ENCODE measurements at places on chromosomes 2 and 18.

DNA sequence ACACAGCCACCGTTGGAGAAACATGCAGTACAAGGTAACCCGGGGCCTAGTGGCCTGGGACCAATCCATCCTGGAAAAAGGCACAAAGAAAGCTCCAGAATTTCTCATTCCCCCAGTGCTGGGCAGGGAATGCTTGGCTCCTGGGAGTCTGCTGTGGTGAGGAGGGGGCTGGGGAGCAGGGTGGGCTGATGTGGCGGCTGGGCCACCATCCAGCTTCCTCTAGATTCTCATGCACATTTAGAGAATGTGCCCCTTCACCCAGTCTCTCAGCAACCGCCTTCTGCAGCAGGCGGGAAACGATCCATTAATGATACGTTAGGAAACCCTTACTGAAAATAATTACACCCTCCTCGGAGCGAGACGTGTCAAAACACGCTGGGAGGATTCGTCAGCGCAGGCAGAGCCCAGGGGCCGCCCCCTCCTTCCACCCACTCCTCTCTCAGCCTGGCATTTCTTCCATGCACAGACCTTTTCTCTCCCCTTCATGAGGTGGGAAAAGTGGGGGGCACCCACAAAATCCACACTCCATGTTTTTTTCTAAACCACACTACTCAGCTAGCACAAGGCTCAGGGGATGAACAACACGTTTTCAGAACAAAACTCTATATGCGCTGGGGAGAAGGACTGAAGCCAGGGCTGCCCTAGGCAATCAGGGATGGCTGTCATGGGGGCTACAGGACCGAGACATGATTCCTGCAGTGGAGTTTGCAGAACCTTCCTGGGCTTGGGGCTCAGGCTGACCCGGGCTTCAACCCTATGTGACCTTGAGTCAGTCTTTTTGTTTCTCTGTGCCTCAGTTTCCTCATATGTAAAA lies 56.1 kb upstream of the SMAD7 start:
- DNase-seq: no peak

DNA sequence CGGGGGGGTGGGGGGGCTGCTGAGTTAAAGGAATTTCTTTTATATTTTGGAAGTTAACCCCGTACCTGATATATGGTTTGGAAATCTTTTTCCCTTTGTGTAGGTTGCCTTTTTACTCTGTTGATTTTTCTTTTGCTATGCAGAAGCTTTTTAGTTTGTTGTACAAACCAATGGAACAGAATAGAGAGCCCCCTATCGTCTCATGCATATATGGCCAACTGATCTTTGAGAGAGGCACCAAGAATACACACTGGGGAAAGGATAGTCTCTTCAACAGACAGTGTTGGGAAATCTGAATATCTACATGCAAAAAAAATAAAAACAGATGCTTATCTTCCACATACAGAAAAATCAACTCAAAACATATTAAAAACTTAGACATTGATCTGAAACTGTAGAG lies 647.8 kb upstream of the KLHL29 start:
- DNase-seq: no peak

DNA sequence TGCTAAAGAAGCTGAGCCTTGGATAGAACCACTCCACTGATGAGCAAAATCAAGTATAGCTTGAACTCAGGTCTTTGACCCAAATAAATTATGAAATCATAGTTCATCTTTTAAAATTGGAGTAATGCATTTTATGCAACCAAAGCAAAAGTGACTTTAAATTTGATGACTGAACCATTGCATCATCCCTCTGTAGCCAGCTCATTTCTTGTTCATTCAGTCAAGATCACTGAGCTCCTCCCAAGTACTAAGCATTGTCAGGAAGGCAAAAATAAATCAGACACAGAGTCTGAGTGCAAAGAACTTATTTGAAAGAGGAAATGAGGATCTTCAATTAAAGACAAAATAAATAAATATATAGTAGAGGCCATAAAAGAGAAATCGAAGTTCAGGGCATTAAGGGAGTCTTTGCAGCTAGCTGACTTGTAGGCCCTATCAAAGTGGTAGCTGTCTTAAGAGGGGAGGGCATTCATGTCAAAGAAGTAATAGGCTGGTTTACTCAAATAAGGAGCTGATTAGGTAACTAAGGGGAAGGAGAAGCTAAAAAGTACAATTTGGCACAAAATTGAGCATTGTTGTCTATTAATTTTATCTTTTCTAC lies 411.8 kb downstream of the MTX2 start:
- DNase-seq: no peak

GRCh38 chr2:66346231-66346664 lies 88.7 kb upstream of the MEIS1 start:
- DNase-seq: no peak

DNA sequence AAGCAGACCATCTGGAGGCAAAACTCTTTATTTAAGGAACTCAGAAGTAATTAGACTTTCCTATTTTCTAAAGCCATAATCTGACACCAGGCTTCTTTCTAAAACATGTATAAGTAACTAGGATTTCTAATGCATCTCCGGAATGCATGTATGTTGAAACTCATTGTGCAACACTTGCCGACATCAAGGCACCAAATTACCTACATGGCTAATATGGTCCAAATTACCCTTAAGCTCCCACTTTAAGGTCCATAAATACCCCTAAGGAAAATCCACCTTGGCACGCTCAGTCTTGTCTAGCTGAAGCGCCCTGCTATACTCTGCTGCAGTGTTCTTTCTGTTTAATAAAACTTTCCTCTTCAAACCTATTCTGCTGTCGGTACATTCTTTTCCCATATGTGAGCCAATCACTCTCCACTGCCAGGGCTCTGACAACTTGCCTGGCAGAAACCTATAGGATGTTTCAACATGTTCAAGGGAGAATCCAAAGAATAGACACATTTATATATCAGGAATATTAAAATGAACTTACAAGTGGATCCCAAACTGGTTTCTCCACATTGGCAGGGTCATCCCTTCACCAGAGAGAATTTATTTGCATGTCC lies 171.9 kb downstream of the GALNT1 start:
- no peak for DNase-seq

GRCh38 chr2:287471-287885 lies 413 bp downstream of the ALKAL2 start:
- DNase-seq: no peak

DNA sequence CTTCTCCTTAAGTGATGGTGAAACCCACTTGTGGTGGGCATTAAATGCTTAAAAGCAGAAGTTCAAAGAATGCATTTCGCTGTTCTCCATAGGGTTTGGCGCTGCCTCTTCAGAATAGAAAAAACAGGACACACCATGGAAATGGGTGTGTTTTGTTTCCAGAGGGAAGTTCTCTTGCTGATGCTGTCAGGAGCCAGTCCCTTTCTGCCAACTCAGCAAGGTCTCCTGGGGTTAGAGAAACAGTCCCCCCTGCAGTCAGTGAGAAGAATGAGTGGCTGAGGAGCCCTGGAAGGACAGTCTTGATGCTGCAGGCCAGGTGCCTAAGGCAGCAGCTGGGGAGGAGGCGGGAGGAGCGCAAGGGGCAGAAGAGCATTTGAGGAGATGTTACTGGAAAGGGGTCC lies 37.8 kb upstream of the ASAP2 start:
- DNase-seq: no peak

GRCh38 chr2:240946654-240947053 lies 40.5 kb downstream of the CROCC2 start:
- no peak for DNase-seq

- no peak for DNase-seq
These were observed 47.1 kb upstream of the ZFP36L2 start for GRCh38 chr2:43273529-43273928.

GRCh38 chr2:85771486-85771885 lies 17.7 kb downstream of the ATOH8 start:
- DNase-seq: no peak

GRCh38 chr2:172806493-172806892 lies 70.8 kb downstream of the RAPGEF4 start:
- no peak for DNase-seq

DNA sequence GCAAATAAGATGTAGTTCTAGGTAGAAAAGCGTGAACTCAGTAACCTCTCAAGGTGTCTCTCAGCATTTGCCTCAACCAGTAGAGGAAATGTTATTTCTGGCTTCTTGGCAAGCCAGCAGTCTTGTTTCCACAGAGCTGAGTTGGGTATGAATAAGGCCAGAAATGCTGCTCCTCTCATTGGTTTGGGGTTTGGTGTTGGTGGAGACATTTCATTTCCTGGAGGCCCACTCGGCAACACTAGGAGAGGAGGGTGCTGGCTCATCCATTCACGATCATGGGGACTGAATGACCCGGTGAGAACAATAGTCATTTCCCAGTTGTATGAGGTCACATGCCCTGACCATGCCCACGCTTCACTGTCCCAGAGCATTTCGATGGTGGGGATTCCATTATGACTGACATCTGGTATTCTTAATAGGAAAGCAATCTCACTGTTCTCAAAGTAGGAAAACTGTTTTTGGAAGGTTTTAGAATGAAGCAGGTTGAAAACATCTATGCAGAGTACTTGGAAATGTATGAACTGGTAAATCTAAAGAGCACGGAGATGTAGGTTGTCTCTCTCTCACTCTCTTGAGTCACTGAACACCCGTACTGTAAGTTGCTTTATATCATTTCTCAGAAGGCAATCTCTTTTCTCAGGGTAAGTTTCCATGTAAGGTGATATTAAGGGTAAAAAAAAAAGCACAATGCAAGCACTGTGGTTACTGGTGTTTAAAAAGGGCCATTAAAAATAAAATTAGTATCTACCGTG lies 37.1 kb upstream of the CTLA4 start:
- no peak for DNase-seq

DNA sequence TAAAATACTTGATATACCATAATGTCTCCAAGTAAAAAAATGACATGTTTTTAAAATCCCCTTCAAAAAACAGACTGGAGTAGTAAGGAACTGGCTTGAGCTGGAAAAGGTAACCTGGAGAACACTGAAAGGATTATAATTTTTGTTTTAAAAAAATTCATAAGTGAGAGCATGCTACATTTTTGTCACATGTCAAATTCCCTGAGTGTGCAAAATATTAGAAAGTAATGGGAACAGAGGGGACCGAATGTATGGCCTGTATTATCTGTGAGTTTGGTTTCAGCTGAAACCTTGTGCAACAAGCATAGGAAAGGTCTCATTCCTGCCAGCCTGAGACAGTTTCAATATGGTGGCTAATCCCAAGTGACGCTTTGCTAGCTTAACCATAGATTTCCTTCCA lies 202.5 kb downstream of the SLC39A10 start:
- no peak for DNase-seq

DNA sequence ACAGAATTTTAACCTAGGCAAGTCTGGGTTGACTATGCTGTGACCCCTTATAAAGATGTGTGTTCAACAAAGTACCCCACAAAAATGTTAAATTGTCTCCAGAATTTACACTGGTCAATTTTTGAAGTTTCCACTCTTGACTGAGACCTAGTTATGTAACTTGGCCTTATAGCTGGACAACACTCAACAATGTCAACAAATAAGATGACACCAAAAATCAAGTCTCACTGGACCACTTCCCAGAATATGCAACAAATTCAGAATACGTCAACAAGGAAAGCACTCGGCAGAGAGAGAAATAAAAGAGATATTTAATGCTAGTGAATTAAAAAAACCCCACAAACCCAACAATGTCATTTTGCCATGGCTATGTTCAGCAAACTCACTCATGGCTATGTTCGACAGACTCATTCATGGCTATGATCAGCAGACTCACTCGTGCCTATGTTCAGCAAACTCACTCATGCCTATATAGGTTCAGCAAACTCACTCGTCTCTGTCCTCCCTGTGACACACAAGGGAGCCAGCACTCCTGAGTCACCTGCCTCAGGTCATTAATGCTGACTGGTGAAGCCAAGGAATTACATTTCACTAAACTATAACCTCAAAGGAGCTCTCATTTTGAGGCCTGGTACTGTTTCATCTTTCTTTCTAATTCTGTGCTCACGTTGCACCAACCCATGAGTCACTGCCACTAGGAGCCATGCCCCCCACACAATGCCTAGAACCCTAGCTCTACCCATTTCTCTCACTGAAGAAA lies 72.7 kb downstream of the PTPN2 start:
- no peak for DNase-seq

DNA sequence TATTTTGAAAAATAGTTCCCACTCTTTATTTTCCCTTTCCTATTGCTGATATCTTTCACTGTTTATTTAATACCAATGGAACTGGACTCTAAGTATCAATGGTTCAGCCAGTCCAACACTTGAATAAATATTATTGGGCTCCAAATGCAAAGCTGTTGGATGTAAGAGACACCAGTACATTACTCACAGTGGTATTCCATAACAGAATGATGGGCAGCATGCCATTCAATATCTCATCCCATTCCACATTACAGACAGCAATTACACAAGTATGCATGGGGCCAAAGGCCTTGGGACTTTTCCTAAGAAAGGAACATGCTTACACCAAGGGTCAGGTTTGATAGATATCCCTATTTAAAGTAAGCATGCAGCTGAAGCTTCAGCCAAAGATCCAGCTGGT lies 231.9 kb downstream of the RND3 start:
- no peak for DNase-seq

- no peak for DNase-seq
These were observed 412 bp downstream of the GPD2 start for GRCh38 chr2:156436497-156437085.

- no peak for DNase-seq
These were observed 1.8 kb downstream of the HNMT start for GRCh38 chr2:137966043-137966442.

GRCh38 chr2:130391872-130392670 lies 36.2 kb downstream of the PTPN18 start:
- DNase-seq: no peak

DNA sequence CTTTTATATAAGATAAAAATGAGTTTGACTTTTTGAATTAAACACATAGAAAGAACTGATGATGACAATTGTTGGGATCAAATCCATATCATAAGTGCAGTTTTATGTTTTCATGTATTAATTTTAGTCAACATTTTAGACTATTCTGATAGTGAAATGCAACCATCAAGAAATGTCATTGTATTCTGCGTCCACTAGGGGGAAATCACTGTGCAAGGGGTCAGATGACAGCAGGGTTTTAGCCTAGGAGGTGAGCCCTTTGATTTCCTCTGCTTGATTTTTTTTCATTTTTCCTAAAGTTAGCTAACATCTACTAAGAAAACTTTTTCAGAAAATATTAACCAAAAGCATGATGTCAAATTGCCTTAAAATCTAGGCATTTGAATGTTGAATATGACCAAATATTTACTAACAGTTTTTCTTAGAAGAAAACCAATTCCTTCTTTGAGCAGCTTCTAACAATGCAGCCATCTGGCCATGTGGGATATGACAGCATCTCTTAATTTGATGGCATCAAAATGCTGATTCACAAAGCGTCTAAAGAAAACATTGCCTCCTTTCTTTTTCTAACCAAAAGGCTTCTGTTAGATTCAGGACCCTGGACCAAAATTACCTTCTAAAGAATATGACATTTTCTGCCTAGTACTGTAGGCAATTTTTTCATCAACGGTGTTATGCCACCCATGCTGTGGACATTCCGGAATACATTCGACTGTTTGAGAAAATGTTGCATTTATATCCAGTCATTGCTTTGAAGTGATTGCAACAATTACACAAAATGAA lies 141.5 kb downstream of the SPHKAP start:
- no peak for DNase-seq

- no peak for DNase-seq
These were observed 33.7 kb upstream of the FAM98A start for GRCh38 chr2:33632831-33633230.
